Muscle of leg (tissue), 16 donors: ENCODE measurements at places on chromosomes 11 and 22. TPM values are rescaled to one million over a fixed set of nuclear protein-coding genes. Genes with fewer than 3 reads are reported as not detected.

GRCh38 chr11:13897646-13898276, 64.8 kb upstream of the SPON1 start:
- DNase-seq = peak; percentile 22

- no peak for DNase-seq
Measured at GRCh38 chr22:28498044-28498443, 181.6 kb downstream of the TTC28 start.

- DNase-seq = no peak
Measured at GRCh38 chr11:8346157-8346755, 82.6 kb upstream of the LMO1 start.

DNA sequence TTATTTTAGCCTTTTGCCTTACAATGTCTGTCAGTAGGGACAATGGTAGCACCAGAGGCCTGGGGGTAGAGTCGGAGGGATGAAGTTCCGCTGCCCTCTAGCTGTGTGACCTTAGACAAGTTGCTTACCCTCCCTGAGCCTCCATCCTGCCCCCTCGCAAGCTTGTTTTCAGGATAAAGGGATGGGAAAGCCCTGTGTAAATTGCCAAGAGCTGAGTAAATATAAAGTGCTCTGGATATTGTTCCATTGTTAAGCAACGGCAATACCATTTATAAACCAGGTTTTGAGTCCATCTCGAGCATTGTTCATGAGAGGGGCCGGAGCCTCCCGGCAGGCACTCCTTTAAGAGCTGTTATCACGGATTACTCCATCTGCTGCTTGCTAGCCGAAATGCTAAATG, 72.9 kb downstream of the ZBTB16 start:
- DNase-seq = no peak

GRCh38 chr11:90594658-90595057, 371.8 kb upstream of the CHORDC1 start:
- peak; percentile 28 for DNase-seq

GRCh38 chr11:126892756-126893155, 107.8 kb downstream of the KIRREL3 start:
- DNase-seq = peak; percentile 40

DNA sequence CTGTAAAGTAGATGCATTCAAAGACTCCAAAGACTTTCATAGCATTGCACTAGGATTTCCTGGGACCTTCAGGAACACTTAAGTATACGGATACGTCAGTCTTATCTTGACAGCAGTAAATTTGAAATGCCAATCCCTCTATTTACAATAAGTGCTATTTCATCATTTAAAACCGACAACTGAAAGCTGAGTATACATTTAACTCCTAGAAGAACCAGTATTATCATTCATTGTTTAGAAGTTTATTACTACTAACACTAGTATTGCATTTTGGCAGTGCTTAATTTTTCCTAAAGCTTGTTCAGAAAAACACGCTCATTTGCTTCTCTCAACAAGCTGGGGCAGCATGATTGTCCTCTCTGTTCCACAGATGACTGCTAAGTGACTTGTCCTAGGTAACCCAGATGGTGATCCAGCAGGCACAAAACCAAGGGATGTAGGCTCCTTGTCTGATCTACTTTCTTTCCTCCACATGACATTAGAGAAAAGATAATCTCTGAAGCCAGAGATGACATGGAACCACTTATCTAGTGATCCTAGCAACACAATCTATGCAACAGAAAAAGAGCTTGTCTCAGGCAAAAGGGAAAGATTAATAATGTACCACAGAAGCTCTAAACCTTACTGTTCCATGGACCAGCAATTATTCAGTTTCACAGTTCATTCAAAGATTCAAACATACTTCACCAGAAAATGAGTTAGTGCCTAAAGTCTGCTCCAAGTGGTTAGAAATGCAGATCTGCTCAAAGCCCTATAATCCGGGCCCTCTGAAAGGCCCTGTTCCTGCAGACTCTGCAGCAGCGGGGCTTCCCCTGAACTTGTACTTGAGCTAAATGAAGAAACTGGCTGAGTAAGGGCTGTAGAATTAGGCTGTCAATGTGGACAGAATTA, 5.2 kb downstream of the MAML2 start:
- DNase-seq = peak; percentile 53

DNA sequence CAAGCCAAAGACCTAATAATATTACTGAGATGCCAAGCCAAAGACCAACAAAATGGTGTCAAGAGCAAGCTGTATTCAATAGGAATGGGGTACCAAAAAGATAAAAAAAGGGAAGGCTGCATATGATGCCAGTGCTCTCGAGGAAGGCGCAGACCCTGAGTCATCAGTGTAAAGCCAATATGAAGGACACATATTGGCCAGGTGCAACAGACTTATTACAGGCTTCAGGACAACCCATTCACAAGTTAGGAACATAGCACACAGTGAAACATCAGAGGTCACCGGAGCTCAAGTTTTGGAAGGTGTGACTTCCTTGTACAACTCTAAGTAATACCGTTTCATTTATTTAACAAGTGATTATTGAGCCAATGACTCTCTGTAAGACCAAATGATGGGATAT, 58.1 kb downstream of the AMBRA1 start:
- no peak for DNase-seq

MAPK8IP2 gene
- 0.22 TPM for total RNA-seq

GRCh38 chr11:16280256-16280682, 76.1 kb downstream of the SOX6 start:
- DNase-seq = peak; percentile 66

ABCG4 gene
- total RNA-seq = 0.13 TPM

BAIAP2L2 gene
- 0.22 TPM for total RNA-seq

GRCh38 chr22:17954200-17954859, 70.0 kb downstream of the MICAL3 start:
- no peak for DNase-seq

DNA sequence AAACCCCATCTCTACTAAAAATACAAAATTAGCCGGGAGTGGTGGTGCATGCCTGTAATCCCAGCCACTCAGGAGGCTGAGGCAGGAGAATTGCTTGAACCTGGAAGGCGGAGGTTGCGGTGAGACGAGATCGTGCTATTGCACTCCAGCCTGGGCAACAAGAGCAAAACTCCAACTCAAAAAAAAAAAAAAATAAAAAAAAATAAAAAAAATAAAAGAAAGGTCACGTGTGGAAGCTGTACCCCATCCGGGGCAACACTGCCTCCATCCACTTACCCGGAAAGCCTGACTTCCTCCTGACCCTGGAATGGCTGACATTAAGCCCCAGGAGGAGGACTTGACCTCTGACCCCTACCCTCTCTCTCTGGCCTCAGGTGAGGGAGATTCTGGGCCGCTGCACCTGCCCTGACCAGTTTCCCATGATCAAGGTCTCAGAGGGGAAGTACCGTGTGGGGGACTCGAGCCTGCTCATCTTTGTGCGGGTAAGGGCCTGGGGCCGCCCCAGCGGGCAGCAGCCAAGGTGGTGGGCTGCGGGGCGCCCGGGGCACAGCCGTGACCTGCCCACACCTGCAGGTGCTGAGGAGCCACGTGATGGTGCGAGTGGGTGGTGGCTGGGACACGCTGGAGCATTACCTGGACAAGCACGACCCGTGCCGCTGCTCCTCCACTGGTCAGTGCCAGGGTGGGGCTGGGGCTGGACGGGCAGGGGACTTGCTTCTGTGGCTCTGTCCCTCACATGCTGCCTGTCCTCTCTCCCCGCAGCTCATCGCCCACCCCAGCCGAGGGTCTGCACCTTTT, 3.8 kb downstream of the GAS2L1 start:
- peak; percentile 52 for DNase-seq

DNA sequence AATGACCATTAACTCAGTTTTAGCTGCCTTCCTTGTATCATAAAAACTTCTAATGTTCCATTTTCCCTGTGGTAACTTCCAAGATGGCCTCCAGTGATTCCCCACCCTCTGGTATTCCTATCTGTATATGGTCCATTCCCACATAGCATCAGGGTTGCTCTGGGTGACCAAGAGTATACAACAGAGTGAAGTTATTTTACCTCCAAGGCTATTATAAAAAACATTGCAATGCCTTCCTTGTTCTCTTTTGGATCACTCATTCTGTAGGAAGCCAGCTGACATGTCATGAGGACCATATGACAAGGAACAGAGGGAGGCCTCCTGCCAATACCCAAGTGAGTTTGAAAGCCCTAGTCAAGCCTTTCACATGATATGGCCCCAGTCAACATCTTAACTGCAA, 30.1 kb downstream of the ZNF280B start:
- no peak for DNase-seq

UBE2L3 gene
- 28.2 TPM for total RNA-seq

- peak; percentile 6 for DNase-seq
Measured at GRCh38 chr22:33361581-33361980, 303.4 kb upstream of the SYN3 start.

- peak; percentile 73 for DNase-seq
Measured at GRCh38 chr11:2149460-2149859, 10.3 kb upstream of the IGF2 start.

YPEL1 gene
- total RNA-seq = 18.8 TPM

DNA sequence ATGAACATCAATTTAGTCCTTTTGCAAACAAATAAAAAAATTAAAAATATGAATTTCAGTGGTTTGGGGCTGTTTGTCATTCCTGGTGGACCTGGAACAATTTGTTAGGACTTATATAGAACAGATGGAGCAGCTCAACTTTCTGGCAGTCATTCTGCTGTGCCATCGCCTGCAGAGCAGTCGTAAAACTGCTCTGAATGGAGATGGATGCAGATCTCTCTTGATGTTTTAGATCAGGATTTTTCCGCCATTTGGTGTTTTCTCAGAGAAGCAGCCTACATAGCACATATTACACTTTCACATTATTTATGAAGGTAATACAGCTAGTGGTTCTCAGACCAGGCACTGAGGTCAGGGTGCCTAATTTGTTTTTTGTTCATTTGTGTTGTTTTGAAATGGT, 31.8 kb upstream of the HSPA8 start:
- no peak for DNase-seq

DNA sequence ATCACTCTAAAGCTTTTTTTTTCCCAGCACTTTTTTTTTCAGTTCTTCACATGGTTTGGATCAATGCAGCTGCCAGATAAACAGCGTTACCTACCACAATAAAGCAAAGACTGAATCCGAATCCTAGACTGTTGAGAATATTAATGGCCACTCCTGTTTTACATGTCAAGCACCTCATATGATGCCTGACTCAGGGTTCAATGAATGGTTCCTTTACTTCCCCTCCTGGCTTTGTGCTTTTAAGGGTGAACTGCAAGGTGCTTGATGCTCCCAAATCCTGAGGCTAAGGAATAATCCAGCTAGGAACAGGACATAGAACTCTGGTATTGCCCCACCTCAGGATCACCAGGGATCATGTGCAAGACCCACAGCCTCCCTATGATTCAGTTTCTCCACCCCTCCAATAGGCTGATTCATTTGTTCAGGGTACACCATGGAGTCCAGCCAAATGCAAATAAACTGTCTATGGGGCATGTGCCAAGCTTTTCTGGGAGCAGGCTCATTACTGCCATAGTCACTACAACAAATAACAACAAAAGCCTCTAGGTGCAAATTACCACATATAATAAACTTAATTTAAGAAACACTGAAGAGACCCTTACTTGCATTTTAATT, 104.3 kb downstream of the GAB2 start:
- peak; percentile 37 for DNase-seq

SLN gene
- 2,631 TPM for total RNA-seq

DNA sequence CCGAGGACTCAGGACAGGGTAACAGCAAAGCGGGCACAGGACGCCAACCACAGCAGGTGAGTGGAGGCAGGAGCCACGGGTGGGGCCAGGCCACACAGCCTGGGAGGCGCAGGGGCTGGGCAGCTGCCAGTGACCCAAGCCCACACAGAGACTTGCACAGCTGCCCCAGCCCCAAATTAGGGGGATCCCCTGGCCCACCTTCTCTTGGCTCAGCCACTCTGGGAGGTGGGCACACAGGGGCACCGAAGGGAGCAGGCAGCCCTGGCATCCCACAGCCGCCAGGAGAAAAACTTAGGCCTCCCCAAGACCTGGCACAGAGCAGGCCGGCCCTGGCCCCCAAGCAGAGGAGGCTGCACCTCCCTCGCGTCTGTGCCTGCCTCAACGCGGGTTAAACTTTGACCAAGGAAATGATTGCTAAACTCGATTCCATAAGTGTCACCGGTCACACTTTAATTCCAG, at the start of gene SLC22A12:
SLC22A12 (plus strand) TSS at position 458 of the 459 bp plus-strand sequence. CDS start 337 bp downstream, outside the sequence.
- DNase-seq = no peak
